Epithelial cell of proximal tubule (primary cell): ENCODE measurements at places on chromosomes 12 and 14. TPM values are rescaled to one million over a fixed set of nuclear protein-coding genes. Genes with fewer than 3 reads are reported as not detected.

GRCh38 chr12:13425766-13426165 is 229.2 kb downstream of the EMP1 start:
- peak; percentile 76 for DNase-seq

DNA sequence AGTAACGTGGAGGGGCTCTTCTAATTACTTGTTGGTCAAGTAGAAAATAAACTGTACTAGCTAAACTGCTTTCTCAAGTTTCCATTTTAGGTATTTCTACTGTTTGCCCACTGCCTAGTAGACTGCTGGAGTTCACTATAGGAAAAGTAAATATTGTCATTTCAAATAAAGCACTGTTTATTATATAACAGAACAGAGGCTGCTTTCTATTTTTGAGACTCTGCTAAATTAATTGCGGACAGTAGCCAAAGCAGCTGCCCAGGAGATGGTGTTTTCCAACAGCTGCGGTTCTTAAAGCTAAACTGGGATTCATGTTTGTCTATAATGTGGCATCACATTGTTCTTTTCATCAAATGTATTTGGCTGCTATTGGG is 15.9 kb upstream of the SIX1 start:
- no peak for DNase-seq

- DNase-seq, result no peak
Observed at GRCh38 chr12:89383235-89384049, 31.1 kb upstream of the DUSP6 start.

DNA sequence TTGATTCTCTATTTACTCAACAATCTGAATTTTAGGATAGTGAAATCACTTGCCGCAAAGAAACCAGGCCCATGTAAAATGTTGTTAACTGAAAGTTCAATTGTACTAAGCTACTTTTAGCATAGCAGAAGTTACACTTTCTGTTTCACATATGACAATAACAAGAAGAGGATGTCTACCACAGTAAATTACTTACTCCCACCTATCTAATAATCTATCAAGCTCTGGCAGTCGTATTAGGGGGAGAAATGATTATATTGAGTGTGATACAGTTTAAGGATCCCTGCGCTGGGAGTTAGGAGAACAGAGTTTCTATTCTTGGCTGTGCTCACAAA is 66.5 kb upstream of the CAND1 start:
- no peak for DNase-seq

GRCh38 chr14:65664436-65664835 is 251.9 kb downstream of the FUT8 start:
- DNase-seq, result no peak

- DNase-seq, result no peak
Observed at GRCh38 chr14:101288436-101289229, 272.7 kb upstream of the DIO3 start.

The PLEKHD1 gene
- under 0.01 and 0.07 TPM in 2 replicates for total RNA-seq

GRCh38 chr12:119239040-119239439 is 60.3 kb downstream of the HSPB8 start:
- DNase-seq, result no peak
